ENCODE measurements at places on chromosomes 3 and 15.

- no peak for DNase-seq
Observed at GRCh38 chr15:80556694-80557367, 138.3 kb upstream of the ABHD17C start.

- DNase-seq, result no peak
Observed at GRCh38 chr15:40046721-40047414, 7.9 kb upstream of the SRP14 start.

DNA sequence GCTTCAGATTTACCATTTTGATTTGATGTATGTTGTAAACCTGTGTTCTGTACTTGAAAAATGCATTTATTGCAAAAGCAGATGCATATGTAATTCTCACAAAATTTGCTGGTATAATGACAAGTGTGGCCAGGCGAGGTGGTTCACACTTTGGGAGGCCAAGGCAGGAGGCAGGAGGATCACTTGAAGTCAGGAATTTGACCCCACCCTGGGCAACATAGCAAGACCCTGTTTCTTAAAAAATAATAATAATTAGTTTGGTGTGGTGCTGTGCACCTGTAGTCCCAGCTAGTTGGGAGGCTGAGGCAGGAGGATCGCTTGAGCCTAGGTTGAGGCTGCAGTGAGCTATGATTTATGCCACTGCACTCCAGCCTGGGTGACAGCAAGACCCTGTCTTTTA, 4.7 kb upstream of the HYKK start:
- DNase-seq, result no peak

DNA sequence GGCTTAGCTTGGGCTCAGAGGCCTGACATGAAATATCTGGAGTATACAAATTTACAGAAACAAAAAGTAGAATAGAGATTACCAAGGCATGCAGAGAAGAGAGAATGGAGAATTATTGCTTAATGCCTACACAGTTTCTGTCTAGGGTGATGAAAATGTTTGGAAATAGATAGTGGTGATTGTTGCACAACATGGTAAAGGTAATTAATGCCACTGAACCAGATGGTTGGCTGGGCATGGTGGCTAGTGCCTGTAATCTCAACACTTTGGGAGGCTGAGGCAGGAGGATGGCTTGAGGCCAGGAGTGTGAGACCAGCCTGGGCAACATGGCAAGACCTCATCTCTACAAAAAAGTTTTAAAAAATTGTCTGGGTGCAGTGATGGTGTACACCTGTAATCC, 46.6 kb upstream of the OSBPL11 start:
- no peak for DNase-seq

DNA sequence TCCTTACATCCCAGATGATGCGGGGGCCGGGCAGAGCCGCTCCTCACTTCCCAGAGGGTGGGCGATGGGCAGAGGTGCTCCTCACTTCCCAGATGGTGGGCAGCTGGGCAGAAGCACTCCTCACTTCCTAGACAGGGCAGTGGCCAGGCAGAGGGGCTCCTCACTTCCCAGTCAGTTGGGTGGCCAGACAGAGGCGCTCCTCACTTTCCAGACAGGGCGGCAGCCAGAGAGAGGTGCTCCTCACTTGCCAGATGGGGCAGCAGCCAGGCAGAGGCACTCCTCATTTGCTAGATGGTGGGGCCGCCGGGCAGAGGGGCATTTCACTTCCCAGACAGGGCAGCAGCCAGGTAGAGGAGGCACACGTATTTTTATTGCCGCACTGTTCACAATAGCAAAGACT, 622.0 kb upstream of the KCNMB2 start:
- no peak for DNase-seq

DNA sequence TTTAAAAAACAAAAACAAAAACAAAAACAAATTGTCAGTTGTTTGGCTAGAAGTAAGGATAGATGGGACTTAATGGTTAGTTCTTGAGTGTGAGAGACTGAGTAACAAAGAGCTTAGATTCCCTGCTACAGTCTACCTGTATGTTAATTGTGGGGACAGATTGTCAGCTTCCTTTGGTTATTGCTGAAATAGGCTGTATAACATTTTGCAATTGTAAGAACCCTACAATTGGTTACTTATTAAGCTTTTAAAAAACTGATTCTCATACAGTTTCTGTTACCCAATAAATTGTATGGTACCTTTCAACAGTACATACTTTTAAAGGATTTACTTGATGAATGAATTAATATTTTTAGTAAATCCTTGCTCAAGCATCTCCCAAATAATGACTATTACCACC, 35.3 kb downstream of the CLASP2 start:
- DNase-seq, result no peak

GRCh38 chr3:30581067-30581585, 25.3 kb upstream of the TGFBR2 start:
- no peak for DNase-seq

DNA sequence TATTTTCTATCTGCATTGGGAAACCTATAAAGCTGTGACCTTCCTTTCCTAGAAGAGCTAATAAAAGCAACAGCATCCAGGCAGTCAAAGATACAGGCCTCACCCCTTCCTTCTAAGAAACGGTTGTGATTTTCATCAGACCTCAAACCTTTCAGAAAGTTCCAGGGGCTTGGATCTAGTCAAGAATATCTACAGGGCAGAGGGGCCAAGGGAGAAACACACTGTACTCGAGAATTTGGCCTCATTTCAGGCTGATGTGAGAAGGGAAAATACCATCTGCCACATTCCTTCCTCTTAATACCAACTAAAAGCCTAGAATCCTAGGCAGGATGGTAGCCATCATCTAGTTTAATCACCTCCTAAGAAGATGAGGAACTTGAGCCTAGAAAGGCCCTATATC, 24.5 kb upstream of the BCL6 start:
- DNase-seq, result no peak

DNA sequence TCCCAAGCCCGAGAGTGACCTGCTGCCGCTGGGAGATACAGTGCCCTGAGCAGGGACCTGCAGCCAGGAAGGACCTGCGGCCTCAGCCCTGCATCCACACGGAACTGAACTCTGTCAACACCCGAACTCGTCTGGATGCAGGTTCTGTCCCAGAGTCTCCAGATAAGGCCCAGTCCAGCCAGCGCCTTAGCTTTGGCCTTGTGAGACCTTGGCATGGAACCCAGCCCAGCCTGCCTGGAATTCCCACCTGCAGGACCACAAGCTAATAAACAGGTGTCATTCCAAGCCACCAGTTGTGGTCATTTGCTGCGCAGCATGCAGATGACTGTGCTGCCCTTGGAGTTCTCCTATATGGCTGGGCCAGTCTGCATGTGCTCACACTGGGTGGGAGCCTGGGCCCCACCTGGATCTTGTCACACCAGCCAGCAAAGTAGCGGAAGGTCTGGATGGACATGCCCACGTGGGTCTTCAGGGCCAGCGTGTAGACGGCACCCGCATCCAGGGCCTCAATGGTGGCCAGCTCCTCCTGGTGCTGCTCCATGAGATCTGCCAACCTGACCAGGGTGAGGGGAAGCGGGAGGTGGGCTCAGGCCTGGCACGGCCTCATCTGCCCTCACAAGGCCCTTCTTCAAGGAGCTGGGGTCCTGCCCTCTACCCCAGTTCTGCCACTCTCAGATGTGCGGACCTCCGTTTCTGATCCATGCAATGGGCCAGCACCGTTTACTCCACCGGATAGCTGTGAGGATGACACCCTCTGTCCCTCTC, 47.2 kb upstream of the SLC41A3 start:
- no peak for DNase-seq

GRCh38 chr3:30317561-30317960, 288.8 kb upstream of the TGFBR2 start:
- no peak for DNase-seq

GRCh38 chr15:69713726-69714559, 261.3 kb downstream of the RPLP1 start:
- no peak for DNase-seq

DNA sequence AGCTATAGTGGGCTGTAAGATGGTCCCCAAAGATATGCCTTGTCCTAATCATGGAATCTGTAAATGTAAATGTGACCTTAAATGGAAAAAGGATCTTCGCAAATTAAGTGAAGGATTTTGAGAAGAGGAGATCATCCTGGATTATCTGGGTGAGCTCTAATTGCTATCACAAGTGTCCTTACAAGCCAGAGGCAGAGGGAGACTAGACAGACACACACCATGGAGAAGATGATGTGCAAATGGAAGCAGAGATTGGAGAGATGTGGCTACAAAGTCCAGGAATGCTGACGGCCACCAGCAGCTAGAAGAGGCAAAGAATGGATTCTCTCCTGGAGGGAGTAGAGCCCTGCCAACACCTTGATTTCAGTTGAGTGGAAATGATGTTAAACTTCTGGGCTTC, 102.3 kb upstream of the PROK2 start:
- no peak for DNase-seq

- DNase-seq, result no peak
Observed at GRCh38 chr3:126184465-126185000, 4.1 kb upstream of the ALDH1L1 start.

DNA sequence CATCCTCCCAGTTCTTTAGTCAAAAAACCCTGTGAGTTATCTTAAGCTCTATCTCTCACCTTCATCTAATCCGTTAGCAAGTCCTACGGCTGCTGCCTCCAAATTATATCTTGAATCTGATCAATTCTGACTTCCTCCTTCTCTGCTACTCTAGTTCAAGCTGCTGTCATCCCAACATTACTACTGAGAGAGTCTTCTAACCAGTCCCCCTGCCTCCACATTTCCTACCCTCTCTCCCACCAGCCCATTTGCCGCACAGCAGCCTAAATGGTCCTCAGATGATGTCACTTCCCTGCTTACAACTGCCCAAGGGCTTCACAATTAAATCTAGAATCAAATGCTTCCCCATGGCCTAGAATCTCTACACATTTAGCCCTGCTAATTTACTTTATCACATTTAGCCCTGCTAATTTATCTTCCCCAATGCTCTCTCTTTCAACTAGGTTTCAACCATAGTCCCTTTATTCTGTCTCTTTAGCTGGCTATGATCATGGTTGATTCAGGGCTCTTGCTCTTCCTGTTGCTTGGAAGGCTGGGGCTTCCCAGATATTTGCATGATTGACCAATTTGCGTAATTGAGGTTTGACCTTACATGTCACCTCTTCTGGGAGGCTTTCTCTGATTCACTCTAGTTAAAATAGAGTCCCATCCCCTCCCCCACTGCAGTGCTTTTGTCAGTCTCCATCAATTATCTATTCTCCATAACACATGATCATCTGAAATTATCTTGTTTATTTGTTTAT, 11.0 kb upstream of the ARL14 start:
- DNase-seq, result no peak
